ENCODE measurements at places on chromosomes 1 and 21.
A peak's percentile ranks its signal among the peaks of the same experiment; 100 is the strongest.

GRCh38 chr1:67460676-67461500 is 30.7 kb upstream of the SERBP1 start:
- no peak for DNase-seq

GRCh38 chr1:59684698-59685097 is 130.1 kb upstream of the HOOK1 start:
- DNase-seq = no peak

- no peak for DNase-seq
These were observed 44.7 kb upstream of the CITED4 start for GRCh38 chr1:40906781-40907400.

DNA sequence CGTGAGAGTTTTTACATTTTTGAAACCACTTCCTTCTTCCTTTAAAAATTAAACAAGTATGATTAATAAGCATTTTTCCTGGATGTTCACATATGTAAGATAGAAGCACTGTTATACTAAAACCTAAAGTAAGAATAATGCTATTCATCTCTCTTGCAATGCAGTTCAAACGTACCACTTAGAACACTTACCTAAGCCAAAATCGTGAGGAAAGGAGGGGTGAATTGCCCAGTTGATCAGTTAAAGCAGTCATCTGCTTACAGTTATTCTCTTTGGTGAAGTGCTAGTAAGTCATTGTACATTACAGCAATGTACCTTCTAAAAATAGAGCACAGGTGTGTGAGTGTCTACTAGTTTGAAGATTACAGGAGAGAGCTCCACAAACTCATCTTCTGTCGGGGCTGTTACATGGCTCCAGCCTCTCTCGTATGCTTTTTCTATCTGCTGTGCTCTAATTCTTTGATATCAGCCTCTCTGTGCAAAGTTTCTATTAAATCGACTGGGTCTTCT is 3.4 kb downstream of the NCAM2 start:
- no peak for DNase-seq

- DNase-seq = no peak
These were observed 582.0 kb upstream of the TMPRSS15 start for GRCh38 chr21:18985584-18985983.

DNA sequence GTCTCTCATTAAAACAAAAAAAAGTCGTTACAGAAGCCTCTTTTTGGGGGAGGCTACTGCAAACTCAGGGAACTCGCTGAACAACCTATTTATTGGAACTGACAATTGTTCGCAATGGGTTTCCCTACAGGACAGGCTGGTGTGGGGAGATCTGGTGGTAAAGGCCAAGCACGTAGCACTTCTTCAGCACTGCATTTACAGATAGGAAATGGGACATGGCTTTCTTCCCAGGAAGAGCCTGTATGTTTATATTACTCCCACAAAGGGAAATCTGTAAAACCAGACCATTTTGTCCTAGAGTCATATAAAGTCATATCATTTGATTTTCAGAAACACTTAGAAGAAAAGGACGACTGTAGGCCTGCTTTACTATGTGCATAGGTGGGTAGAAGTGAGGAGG is 38.8 kb upstream of the TBX15 start:
- DNase-seq = no peak

GRCh38 chr1:4689271-4689935 is 35.0 kb downstream of the AJAP1 start:
- no peak for DNase-seq

GRCh38 chr1:15485636-15486035 is 9.7 kb downstream of the CELA2B start:
- DNase-seq = no peak

DNA sequence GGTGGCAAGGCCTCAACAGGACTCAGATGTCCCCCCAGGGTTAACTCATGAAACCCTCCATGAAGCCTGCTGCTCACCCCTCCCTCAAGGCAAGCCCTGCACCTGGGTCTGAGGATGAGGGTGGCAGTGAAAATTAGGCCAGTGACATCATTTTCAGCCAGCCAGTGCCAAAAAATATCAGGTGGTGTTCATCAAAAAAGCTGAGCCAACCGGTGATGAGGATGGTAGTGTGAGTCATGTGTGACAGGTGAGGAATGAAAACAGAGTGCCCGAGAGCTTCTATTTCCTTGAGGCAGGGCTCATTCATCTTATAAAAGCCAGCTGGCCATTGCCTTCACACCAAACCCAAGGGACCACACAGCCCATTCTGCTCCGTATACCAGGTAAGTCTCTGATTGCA is at the start of gene SPRR1A:
TSS of gene SPRR1A (plus strand) at position 339 of the 400 bp plus-strand sequence. CDS start 1,150 bp downstream, outside the sequence.
- no peak for DNase-seq

DNA sequence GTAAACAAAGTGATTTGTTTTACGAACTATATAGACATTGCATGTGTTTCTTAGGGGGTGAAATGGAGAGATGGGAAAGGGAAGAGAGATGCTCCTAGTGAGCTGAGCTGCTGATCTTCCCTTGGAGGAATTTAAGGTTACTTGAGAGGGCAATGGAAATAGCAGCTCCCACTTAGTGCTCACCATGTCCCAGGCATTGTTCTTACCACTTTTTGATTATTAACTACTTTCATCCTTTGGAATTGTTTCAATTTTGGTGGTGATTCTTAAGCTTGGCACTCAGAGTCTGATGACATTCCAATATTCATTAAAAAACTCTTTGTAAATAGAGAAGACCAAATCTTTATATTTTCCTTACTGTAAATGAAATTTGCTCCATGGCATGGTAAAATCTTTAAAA is 124.9 kb downstream of the ITSN1 start:
- DNase-seq = no peak

DNA sequence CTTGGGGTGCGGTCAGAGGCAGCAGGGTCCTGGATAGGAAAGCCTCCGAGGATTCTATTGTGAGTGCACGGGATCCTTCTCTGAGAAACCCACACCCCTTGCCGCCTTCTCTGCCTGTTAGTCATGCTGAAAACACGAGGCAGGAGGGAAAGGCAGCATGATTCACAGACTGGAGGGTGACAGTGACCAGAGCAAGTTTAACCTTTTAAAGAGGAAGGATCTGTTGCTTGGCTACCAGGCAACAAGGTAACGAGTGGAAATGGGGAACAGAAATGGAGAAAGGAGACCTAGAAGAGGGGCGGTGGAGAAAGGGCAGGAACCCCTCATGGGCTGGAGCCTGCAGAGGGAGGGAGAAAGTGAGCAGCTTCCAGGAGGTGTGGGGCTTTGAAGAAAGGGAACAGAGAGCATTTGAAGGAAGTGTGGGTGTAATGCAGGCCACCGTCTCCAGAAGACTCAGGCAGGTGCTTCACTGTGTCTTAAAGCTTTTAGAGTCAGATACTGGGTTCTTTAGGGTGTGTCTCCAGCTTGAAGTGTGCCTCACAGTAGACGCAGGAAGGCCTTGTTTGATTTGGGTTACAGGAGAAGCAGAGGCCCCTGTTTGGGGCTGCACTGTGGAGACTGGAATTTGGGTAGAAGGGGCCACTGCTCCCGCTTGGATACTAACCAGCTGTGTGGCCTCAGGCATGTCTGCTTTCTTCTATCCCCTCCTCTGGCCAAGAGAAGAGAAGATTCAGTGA is 19.1 kb downstream of the OPTC start:
- peak; percentile 31 for DNase-seq

DNA sequence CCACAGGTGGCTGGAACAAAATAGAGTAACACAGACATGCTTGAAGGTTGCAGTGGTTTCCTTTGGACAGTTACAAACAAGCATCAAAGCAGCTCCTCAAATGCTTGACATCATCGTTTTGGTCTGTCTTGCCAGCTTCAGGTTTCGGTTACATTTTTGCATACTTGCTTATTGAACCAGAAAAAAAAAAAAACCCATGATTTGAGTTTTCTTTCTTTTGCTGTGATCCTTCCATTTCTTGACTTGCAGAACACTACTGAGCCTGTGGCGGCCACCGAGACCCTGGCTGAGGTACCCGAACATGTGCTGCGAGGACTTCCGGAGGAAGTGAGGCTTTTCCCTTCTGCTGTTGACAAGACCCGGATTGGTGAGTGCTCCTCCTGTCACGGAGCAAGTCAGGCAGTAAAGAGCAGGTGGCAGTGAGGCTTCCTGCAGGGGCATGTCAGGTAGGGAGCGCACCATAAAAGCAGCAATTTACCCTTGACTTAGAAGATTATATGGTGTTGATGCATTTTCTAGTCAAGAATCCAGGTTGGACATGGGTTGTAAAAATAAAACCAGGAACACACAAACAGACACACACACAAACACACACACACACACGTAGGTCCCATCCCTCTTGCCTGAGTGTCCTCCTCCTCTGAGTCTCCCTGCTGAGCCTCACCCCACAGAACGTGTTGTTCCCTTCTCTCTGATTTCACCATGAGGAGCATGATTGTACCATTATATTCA is 30.9 kb downstream of the PRDM2 start:
- no peak for DNase-seq

DNA sequence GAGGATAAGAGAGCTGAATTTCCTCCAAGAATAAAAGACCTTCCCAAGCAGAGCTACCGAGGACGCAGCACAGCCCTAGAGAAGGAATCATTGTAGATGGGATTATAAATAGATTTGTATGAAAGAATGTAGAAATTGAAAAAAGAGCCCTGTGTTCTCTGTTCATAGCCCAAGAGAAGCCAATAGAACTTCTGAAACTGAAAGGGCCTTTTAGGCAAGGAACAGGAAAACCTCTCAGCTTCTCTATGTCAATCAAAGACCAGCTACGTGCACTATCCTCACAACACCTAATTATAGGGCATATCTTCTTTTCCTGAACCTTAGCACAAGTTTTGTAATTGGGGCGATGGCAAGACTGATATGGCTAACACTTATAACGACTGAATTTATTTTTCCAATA is 192.4 kb upstream of the RNPC3 start:
- no peak for DNase-seq

- no peak for DNase-seq
These were observed 146.7 kb downstream of the HMCN1 start for GRCh38 chr1:185880779-185881333.

GRCh38 chr1:71583756-71584155 is 502.9 kb upstream of the ZRANB2 start:
- no peak for DNase-seq

DNA sequence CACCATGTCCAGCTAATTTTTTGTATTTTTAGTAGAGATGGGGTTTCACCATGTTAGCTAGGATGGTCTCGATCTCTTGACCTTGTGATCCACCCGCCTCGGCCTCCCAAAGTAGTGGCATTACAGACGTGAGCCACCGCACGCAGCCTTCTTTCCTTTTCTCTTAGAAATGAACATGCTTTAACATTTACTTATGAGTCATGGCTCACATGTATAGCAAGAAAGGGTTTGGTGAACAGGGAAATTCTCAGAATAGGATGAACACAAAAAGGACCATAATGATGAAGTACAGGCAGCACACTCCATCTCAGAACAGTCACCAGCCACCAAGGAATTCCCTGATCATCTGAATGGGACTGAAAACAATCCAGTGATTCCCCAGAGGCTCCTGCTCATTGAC is 9.4 kb upstream of the VAMP4 start:
- no peak for DNase-seq

DNA sequence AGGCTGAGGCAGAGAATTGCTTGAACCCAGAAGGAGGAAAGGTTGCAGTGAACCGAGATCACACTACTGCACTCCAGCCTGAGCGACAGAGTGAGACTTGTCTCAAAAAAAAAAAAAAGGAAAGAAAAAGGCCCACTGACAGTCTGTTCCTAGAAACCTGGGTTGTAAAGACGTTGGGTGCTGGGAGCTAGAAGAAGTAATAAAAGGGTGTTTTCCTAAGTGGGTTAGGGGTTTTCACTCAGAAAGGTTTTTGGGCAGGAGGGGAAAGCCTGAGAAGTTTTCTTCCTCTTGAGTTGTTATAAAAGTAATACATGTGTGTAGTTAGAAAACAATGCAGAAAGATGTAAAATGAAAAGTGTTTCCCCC is 25.4 kb downstream of the CELA3A start:
- DNase-seq = no peak

DNA sequence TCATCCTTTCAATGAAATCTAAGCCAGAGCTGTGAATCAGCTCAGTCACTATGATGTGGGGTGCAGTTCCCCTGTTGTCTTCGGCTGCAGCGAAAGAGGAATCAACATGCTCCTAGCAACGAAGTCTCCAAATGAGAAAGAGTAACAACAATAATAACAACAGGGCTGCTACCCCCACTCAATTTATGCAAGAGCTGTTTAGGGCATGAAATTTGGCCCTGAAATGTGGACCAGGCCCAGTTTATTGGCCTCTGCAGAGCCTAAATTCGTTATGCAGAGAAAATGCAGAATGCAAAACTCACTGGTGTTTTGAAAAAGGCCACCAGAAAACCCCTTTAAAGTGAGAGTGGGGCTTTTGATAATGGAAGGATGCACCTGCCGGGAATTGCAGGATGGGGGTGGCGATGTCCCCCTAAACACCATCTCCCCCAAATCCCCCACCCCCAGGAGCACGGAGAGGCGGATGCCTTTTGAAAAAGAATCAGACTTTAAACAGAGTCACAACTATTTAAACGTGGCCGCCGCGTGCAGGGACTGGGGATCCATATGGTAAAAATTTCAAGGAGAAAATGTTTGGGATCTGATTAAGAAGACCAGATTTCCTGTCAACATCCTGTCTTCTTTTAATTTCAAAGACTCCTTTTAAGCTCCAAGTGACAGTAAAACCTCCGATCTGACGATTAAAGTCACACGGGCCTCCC is 1.9 kb downstream of the RUNX3 start:
- DNase-seq = no peak

DNA sequence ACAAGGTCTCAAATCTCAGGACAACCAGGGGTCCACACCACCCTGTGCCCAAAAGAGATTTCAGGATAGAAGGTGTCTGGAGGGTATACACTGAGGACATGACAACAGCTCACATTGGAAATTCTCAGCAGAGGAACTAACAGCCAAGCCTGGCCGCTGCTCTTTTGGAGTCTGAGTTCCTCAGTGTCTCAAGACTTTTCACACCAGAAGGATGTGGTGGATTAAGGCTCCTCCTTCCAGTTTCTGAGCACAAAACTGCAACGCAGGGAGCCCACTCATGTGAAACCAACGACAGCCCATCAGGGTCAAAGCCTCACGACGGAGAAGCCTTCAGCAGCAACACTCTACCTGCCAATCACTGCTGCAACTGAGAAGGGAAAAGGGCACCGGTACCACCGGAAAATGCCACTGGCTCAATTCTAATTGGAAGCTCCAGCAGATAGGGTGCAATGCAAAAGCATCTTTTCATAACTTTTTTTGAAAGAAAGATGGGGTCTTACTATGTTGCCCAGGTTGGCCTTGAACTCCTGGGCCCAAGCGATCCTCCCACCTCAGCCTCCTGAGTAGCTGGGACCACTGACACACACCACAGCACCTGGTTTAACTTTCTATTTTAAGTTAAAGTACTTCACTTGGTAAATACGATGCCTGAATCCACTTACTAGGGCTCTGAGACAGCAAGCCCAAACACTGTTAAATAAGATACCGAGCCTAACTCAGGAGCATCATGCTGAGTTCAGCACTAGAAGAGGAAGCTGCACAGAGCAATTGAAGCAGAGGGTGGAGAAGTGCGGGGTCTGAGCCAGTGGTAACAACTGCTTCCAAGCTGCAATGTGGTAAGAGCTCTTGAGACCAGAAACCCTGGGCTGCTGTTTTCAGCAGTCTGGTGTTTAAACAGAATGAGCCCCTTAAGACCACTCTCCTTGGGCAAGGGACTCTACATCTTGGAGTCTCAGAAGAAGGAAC is 7.8 kb downstream of the CAPZB start:
- DNase-seq = no peak

Measured in HuH-7.5 (cell line).